Mesothelial cell of epicardium (in vitro differentiated cells): ENCODE measurements at places on chromosomes 5 and 9.

- H3K4me3 ChIP-seq: no peak overlapping the region
- H3K27me3 ChIP-seq: no peaks in the 10 kb centered on the region
- peaks cover 14% of the 10 kb centered on the region for H3K36me3 ChIP-seq
- no peak for DNase-seq
Measured at GRCh38 chr5:148398698-148399121, 15.0 kb downstream of the FBXO38 start.

GRCh38 chr5:7872517-7873130 is 3.7 kb downstream of the MTRR start:
- H3K27me3 ChIP-seq: no peaks in the 10 kb centered on the region
- peaks cover 10% of the 10 kb centered on the region for H3K36me3 ChIP-seq
- H3K4me3 ChIP-seq: no peak overlapping the region
- DNase-seq: no peak
- H3K27ac ChIP-seq: no peak overlapping the region
- H3K4me1 ChIP-seq: peaks cover 18% of the 10 kb centered on the region

DNA sequence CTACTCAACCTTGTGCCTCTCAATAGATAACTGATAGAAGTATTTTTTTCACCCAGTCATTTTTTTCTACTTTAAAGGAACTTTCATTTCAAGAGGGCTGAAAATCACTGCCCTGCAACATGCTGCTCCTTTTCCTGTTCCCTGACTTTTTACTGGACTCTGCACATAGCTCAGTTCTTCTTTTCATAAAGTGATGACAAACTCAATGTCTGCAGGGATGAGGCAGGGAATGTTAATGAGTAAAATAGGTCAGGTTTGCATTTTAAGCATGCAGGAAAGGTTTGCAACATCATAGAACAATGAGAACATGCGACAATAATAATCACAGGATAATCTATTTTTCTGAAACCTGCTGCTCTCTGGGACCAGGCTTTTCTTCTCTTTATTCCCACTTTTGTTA is 172.2 kb upstream of the SGCD start:
- H3K36me3 ChIP-seq: no peaks in the 10 kb centered on the region
- H3K27me3 ChIP-seq: no peaks in the 10 kb centered on the region
- H3K27ac ChIP-seq: no peak overlapping the region
- no peak overlapping the region for H3K4me3 ChIP-seq

GRCh38 chr9:95678759-95679158 is 162.0 kb upstream of the PTCH1 start:
- no peaks in the 10 kb centered on the region for H3K4me1 ChIP-seq
- no peak for DNase-seq
- H3K36me3 ChIP-seq: peaks cover 2% of the 10 kb centered on the region
- H3K4me3 ChIP-seq: no peak overlapping the region
- no peak overlapping the region for H3K27ac ChIP-seq
- no peaks in the 10 kb centered on the region for H3K27me3 ChIP-seq

GRCh38 chr5:8094304-8094703 is 225.4 kb downstream of the MTRR start:
- no peak overlapping the region for H3K4me3 ChIP-seq
- no peak overlapping the region for H3K27ac ChIP-seq
- H3K4me1 ChIP-seq: peaks cover 6% of the 10 kb centered on the region
- H3K36me3 ChIP-seq: no peaks in the 10 kb centered on the region

DNA sequence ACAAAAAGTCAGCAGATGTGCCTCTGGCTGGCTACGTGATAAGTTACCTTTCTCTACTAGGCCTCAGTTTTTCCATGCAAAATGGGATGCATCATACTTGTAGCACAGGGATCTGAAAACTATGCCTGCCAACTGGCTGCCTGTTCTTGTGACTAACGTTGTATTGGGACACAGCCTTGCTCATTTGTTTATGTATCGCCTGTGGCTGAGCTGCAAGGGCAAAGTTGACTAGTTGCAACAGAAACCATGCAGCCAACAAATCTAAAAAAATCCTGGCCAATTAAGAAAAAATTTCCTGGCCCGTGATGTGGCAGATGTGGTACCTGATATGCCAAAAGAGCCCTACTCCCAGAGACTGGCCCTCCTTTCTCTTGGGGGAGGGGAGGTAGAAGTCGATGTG is 131.3 kb downstream of the SEC61B start:
- H3K27me3 ChIP-seq: peaks cover 2% of the 10 kb centered on the region
- H3K4me1 ChIP-seq: no peaks in the 10 kb centered on the region
- H3K36me3 ChIP-seq: no peaks in the 10 kb centered on the region
- no peak overlapping the region for H3K4me3 ChIP-seq
